HFFc6 (cell line): ENCODE measurements at places on chromosomes 13 and 19.

- DNase-seq = no peak
These were observed 39.6 kb upstream of the CD33 start for GRCh38 chr19:51185069-51185867.

- no peak for DNase-seq
These were observed 7.3 kb downstream of the NOSIP start for GRCh38 chr19:49573009-49573408.

DNA sequence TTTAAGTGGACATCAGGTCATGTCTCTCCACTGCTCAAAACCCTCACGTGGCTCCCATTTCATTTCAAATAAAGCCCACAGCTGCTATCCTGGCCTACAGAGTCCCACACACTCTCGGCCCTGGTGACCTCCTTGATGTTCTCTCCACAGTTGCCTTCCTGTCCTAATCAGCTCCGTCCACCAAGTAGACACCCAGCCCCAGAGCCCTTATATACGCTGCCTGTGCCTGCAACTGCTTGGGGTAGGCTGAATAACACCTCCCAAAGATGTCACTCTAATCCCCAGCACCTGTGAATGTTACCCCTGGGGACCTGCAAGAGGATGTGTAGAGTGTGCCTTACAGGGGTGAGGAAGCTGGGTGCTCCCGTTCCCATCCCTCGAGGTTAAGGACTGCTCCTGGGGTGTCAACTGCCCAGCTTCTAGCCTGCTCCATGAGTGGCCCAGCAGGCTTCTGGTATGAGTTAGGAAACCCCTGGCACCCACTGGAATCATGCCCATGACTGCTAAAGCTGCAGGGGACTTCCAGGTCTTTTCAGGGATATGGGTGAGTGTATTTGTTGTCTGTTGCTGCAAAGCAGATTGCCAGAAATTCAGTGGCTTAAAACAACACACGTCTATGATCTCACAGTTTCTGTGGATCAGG, 6.0 kb downstream of the FAM187B start:
- DNase-seq = no peak

DNA sequence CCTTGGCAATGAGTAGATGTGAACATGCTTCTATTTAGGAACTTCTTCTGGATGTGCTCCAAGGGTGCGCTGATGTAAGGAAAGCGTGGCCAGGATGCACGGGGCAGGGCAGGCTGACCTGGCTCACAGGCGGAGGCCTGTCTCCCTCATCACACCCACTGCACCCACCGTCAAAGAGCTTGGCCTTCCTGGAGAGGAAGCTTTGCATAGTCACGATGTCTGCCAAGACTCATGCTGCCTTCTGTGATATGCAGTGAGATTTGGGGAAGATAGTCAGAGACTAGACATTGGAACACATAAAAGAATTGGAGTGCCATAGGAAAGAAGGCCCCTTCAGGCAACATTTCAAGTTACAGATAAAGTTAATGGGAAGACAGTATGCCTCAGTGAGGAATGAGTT, 82.0 kb downstream of the MYO16 start:
- no peak for DNase-seq

DNA sequence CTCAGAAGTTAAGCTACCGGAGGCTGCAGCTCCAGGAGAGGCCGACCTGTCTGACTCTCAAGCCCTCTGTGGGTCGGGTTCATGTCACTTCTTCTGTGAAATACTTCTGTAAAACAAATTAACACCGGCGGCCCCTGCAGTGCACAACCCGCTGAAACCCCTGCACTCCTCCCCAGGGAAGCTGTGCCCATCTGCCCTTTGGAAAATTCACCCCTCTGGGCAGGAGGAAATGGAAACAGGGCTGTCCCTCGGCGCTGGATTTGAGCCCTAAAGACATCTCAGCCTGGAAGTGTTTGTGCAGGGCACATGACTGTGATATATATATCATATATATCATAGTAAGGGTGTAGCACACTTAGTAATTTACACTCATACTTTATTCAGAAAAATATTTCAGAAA, 415.3 kb downstream of the IRS2 start:
- no peak for DNase-seq

DNA sequence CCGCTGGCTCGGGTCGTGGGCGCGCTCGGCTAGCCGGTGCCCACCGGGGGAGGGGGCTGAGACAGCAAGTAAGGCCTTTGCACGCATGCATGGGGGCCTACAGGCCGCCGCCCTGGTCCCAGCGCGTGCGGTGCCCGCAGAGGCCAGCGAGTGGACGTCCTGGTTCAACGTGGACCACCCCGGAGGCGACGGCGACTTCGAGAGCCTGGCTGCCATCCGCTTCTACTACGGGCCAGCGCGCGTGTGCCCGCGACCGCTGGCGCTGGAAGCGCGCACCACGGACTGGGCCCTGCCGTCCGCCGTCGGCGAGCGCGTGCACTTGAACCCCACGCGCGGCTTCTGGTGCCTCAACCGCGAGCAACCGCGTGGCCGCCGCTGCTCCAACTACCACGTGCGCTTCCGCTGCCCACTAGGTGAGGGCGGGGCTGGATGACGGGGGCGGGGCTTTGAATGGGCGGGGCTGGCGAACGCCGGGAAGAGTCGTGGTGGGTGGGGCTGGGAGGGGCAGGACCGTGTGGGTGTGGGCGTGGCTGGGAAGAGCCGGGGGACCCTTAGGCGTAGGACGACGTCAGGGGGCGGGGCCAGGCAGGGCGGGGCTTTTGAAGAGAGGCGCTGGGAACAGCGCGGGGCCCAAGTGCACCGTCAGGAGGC, 2.1 kb downstream of the CILP2 start:
- no peak for DNase-seq

- DNase-seq = no peak
These were observed 161.4 kb upstream of the TSHZ3 start for GRCh38 chr19:31510635-31511034.

- peak; percentile 33 for DNase-seq
These were observed 128.8 kb upstream of the GJB6 start for GRCh38 chr13:20360835-20361412.

DNA sequence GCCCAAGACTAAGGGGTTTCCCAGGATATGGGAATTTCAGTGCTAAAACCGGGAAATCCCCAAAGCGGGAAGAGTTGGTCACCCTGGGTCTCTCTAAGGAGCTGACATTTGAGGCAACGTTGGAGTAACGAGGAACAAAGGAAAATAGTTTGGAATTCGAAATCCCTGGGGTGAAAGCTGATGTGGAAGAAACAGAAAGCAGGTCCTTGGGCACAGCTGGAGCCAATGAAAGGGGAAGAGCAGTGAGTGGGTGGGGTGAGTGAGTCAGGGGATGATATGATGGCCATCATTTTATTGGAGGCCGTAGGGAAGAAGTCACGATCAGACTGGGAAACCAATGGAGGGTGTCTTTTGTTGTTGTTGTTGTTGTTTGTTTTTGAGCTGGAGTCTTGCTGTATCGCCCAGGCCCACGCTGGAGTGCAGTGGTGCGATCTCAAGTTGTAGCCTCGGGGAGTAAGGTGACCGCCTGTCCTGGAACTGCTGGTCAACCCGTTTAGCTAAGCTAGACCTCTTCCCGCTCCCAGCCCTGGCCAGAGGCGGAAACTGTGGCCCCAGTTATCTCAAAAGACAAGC, 3.4 kb upstream of the RFX2 start:
- no peak for DNase-seq

GRCh38 chr19:43501661-43502418, 2.7 kb downstream of the PHLDB3 start:
- DNase-seq = no peak

- no peak for DNase-seq
These were observed 13.0 kb downstream of the POLRMT start for GRCh38 chr19:620166-620862.

DNA sequence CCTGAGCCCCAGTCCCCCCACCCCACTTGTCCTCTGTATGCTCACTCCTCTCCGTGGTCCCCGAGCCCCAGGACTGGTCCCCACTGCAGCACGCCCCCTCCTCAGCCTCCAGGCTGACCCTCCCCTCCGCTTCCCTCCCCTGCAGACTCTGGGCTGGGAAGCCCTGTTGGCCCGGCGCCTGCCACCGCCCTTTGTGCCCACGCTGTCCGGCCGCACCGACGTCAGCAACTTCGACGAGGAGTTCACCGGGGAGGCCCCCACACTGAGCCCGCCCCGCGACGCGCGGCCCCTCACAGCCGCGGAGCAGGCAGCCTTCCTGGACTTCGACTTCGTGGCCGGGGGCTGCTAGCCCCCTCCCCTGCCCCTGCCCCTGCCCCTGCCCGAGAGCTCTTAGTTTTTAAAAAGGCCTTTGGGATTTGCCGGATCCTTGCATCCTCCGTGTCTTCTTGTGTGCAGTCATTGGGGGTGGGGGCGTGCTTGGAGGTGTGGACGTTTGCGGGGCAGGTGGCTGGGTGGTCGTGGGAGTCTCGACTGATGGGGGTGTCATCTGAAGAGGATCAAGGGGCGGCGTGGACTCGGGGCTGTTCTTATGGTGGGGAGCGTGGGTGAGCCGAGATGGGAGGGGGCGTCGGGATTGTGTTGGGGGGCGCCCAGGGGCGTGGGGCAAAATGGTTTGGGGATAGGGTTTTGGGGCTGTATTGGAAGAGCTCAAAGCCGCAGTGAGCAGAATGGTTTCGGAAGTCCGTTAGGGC, 3.5 kb downstream of the PTGER1 start:
- no peak for DNase-seq

GRCh38 chr13:113754691-113755090, 4.3 kb upstream of the TMEM255B start:
- no peak for DNase-seq

DNA sequence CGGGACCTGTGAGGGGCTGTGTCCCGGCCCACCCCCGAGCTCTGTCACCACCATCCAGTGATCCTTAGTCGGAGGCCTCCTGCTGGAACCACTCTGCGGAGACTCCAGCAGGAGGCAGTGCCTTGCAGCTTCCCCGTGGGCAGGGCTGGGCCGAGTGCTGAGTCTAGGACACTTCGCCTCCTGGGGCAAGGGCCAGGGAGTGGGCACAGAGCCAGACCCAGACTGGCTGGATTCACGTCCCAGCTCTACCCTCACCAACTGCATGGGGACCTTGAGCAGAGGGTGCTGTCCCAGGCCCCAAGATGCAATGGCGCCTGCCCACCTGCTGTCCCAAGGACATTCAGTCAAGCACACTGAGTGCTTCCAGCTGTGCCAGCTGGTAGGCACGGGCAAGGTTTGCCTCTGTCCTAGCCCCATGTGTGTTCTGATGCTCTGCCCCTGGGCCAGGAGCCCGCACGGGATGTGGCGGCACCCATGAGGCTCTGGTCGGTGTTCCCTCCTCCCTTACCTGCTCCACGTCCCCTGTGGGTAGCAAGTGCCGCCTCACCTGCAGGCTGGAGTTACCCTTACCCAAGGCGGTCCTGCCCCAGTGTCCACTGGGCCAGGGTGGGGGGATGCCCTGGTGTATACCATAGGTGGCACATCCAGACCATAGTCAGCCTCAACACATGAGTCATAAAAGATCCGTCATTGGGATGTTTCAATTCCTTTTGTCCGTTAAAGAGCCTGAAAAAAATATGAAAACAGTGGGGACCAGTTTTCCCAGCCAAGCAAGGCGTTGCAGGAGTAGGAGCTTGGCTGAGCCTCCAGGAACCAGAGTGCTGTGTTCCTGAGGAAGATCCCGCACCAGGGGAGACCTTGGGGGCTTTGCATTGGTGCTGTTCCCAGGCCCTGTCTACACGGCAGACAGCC, 7.4 kb downstream of the FZR1 start:
- no peak for DNase-seq

- no peak for DNase-seq
These were observed 21.4 kb downstream of the WDFY2 start for GRCh38 chr13:51605698-51606097.

DNA sequence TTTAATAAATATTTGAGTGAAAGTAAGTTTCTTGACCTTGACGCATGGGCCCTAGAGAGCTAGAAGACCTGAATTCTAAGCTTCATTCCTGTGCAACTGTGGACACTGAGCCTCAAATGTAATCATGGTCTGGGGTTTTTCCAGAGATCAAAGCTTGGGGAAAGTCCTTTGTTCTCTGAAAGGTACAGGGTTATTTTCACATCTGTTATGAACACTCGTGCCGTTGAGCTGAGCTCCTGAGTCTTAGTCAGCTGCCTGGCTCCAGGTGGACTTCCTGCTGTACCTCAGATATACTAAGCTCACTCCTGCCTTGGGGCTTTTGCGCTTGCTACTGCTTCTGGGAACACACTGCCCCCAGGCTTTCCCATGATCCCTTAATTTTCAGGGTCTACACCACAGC, 7.5 kb upstream of the ZBTB32 start:
- DNase-seq = no peak

DNA sequence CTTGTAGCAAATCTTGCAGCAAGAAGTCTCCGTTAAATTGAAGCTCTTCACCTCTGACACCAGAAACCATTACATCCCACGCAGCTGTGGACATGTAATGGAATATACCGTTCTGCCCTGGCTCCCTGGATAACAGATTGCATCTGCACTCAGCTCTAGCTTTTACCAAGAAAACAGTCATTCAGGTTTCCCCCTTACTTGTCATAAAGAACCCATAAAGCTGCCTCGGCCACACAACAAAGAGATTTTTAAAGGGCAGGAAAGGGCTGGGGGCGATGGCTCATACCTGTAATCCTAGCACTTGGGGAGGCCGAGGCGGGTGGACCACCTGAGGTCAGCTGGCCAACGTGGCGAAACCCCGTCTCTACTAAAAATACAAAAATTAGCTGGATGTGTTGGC, 127.6 kb upstream of the RFC3 start:
- no peak for DNase-seq

DNA sequence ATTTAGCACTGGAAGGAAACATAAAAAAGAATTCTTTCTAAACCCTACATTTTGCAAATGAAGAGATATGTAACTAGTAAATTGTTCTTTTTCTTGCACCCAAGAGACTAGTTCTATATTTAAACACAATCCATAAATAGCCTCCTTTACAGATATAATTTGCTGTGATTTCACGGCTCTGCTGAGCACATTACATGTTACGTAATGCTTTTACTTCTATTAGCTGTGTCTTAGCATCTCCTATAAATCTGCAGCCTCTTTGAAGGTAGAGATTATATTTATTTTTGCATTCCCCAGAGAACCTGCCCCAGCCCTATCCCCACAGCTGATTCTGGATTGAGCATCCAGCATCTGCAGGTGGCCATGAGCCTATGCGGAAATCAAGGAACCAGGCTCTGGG, 32.2 kb downstream of the LACC1 start:
- no peak for DNase-seq

DNA sequence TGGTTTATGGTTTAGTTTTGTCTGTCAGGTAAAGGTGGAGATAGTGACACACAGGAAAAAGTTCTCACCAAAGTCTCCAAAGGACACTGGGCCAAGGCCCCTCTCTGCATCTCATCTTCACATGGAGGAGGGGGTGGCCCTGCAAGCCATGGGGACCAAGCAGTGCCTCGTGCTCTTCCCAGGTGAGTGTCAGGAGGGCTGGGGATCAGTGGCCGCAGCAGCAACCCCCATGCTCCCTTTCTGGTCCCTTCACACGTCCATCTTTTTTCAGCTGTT, 88.0 kb downstream of the RGCC start:
- DNase-seq = no peak

DNA sequence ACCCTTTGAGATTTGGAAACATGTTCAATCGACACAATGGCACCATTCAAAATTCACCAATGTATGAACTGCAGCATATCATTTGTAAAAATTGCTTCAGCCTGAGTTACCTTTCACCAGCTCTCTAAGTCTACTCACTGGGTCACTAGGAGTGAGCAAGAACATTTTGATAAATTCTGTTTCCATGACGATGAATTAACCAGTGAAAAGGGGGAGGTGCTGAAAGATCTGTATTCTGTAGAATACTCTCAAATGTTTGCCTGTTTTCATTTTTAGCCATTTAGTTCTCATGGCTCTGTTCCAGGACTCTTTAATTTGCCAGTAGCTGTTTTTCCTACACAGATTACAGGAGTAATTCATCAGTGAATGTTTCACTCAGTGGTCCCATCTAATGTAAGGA, 883.4 kb downstream of the DIAPH3 start:
- DNase-seq = no peak
